ENCODE measurements at places on chromosomes 1 and 21.

- peaks cover 49% of the 10 kb centered on the region for H3K27me3 ChIP-seq
- H3K27ac ChIP-seq = no peak overlapping the region
- ATAC-seq = no peak
- no peak overlapping the region for H3K4me3 ChIP-seq
- peaks cover 14% of the 10 kb centered on the region for H3K4me1 ChIP-seq
These were observed 2.5 kb upstream of the WNT2B start for GRCh38 chr1:112506306-112506705.

DNA sequence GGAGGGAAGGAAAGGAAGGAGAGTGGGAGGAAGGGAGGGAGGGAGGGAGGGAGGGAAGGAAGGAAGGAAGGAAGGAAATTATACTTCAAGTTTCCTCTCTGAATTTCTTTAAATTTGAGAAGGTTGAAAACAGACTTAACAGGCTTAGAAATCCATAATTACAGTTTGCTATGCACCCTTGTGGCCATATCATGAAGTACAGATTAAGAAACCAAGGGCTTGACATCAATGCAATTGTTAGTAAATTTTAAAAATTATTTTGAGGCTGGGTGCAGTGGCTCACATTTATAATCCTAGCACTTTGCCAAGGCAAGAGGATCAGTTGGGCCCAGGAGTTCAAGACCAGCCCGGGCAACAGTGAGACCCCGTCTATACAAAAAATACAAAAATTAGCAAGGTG is 14.4 kb downstream of the ANP32E start:
- H3K27me3 ChIP-seq = no peaks in the 10 kb centered on the region
- ATAC-seq = no peak
- H3K4me1 ChIP-seq = peaks cover 18% of the 10 kb centered on the region
- no peak overlapping the region for H3K4me3 ChIP-seq
- H3K27ac ChIP-seq = no peak overlapping the region

DNA sequence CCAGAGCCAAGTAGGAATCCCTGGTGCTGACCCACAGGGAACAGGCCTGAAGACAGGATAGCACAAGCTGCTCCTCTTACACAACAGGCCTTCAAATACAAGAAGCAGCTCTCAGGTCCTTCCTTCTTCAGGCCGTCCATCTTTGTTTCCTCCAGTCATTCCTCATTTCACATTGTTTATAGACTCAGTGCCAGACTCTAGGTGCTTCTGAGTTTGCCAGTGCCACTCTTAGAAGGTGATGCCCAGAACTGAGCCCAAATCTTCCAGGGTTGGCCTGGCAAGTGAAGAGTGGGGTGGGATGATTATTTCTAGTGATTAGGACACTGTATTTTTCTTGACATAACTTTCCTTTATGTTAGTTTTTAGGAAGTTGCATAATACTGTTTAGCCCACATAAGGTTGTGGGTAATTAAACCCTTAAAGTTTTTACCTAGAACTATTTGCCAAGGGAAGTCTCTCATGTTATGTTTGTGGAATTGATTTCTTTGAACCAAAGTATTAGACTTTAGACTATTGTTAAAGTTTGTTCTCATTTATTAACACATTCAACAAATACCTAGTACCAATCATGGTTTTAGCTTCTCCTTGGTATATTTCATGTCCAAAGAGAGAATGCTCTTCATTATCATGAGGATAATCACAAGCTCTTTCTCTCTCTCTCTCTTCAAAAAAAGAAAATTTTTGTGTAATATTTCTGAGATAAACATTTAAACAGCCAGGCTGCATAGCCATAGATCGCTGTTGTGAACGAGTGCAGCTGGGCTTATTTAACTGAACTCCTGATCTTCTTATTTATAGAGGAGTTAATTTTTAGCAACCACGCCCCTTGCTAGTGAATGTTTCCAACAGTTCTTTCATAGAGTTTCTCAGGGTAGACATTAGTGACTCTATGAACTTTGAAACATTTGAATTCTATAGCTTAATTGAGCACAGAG is 47.7 kb downstream of the PGM1 start:
- no peaks in the 10 kb centered on the region for H3K27me3 ChIP-seq
- no peak overlapping the region for H3K27ac ChIP-seq
- ATAC-seq = no peak
- no peak overlapping the region for H3K4me3 ChIP-seq
- no peaks in the 10 kb centered on the region for H3K4me1 ChIP-seq
- peaks cover 85% of the 10 kb centered on the region for H3K36me3 ChIP-seq

- H3K36me3 ChIP-seq = no peaks in the 10 kb centered on the region
- ATAC-seq = no peak
- peaks cover 27% of the 10 kb centered on the region for H3K27me3 ChIP-seq
- no peak overlapping the region for H3K4me3 ChIP-seq
These were observed 38.2 kb downstream of the NMNAT2 start for GRCh38 chr1:183379951-183380350.

DNA sequence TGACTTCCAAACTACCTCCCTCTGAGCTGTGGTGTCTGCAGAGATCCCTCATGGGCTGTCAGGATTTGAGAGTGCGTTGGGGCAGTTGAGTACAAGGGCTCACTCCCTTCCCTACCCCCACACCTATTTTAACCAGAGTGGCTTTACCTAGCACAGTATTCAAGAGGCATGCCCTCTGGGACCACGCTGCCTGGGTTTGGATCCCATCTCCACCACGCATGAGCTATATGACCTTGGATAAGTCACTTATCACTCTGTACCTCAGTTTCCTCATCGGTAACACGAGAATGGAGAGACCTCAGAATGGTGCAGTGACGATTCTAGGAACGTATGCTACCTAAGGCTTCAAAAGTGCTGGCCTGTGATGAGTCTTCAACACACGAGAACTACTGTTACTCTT is 147.3 kb upstream of the WNT4 start:
- H3K36me3 ChIP-seq = no peaks in the 10 kb centered on the region
- ATAC-seq = no peak
- H3K4me3 ChIP-seq = no peak overlapping the region
- H3K27ac ChIP-seq = no peak overlapping the region

GRCh38 chr1:244050835-244051444 is at the start of gene ZBTB18:
Gene ZBTB18 (plus strand): TSS chr1:244051283. CDS start chr1:244051432, 149 bp downstream.
- no peaks in the 10 kb centered on the region for H3K27me3 ChIP-seq
- ATAC-seq = no peak
- no peaks in the 10 kb centered on the region for H3K36me3 ChIP-seq

GRCh38 chr1:47699492-47700235 is 261.8 kb downstream of the FOXD2 start:
- ATAC-seq = no peak
- H3K4me3 ChIP-seq = no peak overlapping the region
- no peaks in the 10 kb centered on the region for H3K27me3 ChIP-seq
- no peaks in the 10 kb centered on the region for H3K36me3 ChIP-seq
- H3K27ac ChIP-seq = no peak overlapping the region

- H3K4me3 ChIP-seq = no peak overlapping the region
- H3K36me3 ChIP-seq = no peaks in the 10 kb centered on the region
- H3K27ac ChIP-seq = no peak overlapping the region
- H3K4me1 ChIP-seq = no peaks in the 10 kb centered on the region
- ATAC-seq = no peak
These were observed 18.3 kb upstream of the NGF start for GRCh38 chr1:115356356-115356755.

- H3K27ac ChIP-seq = no peak overlapping the region
- no peaks in the 10 kb centered on the region for H3K4me1 ChIP-seq
- no peak overlapping the region for H3K4me3 ChIP-seq
These were observed 529.5 kb downstream of the KCNT2 start for GRCh38 chr1:196078691-196079090.

DNA sequence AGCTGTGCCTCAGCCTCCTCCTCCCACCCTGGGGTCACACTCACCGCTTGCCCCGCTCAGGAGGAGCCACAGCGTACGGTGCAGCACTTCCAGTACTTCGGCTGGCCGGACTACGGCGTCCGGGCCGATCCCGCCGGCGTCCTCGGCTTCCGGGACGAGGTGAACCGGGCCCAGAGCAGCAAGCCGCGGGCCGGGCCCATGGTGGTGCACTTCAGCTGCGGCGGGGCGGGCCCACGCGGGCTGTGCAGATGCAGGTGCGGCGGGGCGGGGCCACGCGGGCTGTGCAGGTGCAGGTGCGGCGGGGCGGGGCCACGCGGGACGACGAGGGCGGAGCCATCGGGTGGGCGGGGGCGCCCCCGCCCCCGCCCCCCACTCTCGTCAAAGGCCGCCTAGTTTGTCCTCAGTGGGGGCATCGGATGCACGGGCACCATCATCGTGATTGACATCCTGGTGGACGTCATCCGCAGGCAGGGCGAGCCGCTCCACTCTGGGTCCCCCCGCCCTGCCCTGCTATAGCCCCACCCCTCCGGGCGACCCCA is 5.5 kb downstream of the RNF223 start:
- H3K27ac ChIP-seq = peak overlapping the region; percentile 35
- H3K27me3 ChIP-seq = peaks cover 8% of the 10 kb centered on the region
- peak overlapping the region; percentile 85 for H3K4me3 ChIP-seq

- no peaks in the 10 kb centered on the region for H3K36me3 ChIP-seq
- peaks cover 11% of the 10 kb centered on the region for H3K27me3 ChIP-seq
- H3K4me1 ChIP-seq = no peaks in the 10 kb centered on the region
These were observed 9.1 kb downstream of the PTGFRN start for GRCh38 chr1:116918714-116919357.

DNA sequence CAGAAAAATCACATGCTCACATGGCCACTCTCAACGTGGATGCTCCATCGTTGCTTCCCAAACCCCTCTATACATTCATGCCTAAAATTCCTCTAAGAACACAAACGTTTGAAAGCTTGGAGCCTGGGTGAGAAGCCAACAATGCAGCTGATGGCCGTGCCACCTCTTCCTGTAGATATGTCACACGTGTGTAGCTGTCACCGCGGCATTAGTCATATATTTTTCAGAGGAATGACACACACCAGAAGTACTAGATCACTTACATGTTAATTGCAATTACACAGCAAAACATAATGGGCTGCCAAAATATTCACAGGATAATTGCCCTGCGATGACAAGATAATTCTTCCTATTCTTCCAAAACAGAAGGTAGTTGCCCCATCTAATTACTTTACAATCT is 112.7 kb upstream of the BACE2 start:
- H3K36me3 ChIP-seq = no peaks in the 10 kb centered on the region
- ATAC-seq = no peak
- no peak overlapping the region for H3K4me3 ChIP-seq
- no peaks in the 10 kb centered on the region for H3K4me1 ChIP-seq
- peaks cover 19% of the 10 kb centered on the region for H3K27me3 ChIP-seq

- no peak overlapping the region for H3K4me3 ChIP-seq
- peak; percentile 3 for ATAC-seq
- no peaks in the 10 kb centered on the region for H3K4me1 ChIP-seq
- no peak overlapping the region for H3K27ac ChIP-seq
- H3K36me3 ChIP-seq = no peaks in the 10 kb centered on the region
These were observed 15.8 kb upstream of the DISP3 start for GRCh38 chr1:11463177-11463576.

GRCh38 chr1:160834945-160835565 is 27.6 kb downstream of the CD244 start:
- H3K4me3 ChIP-seq = no peak overlapping the region
- H3K27me3 ChIP-seq = no peaks in the 10 kb centered on the region

- H3K27me3 ChIP-seq = peaks cover 64% of the 10 kb centered on the region
- no peaks in the 10 kb centered on the region for H3K4me1 ChIP-seq
- H3K27ac ChIP-seq = no peak overlapping the region
These were observed 27.4 kb downstream of the ARHGEF16 start for GRCh38 chr1:3481836-3482375.

GRCh38 chr1:182143825-182144645 is 82.5 kb upstream of the ZNF648 start:
- H3K36me3 ChIP-seq = no peaks in the 10 kb centered on the region
- no peak for ATAC-seq
- peaks cover 27% of the 10 kb centered on the region for H3K27me3 ChIP-seq
- H3K27ac ChIP-seq = no peak overlapping the region

DNA sequence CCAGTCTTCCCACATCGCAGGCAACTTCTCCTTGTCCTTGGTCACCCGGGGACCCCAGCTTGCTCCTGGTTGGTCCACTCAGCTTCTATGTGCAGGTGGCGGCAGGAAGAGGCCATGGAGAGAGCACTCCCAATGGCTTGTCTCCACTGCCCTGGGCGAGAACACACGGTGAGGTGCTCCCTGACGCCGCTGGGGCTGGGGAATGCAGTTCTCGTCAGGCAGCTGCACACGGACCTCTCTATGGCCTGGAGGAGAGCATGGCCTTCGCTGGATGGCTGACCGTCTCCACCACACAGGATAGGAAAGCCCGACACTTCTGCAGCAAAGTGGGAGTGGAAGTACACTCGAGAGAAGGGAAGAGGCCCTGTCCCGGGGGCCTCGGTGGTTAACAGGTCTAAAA is 11.8 kb downstream of the C1orf174 start:
- H3K27me3 ChIP-seq = no peaks in the 10 kb centered on the region
- no peak for ATAC-seq
- no peak overlapping the region for H3K27ac ChIP-seq
- peaks cover 50% of the 10 kb centered on the region for H3K36me3 ChIP-seq
- no peak overlapping the region for H3K4me3 ChIP-seq
- peaks cover 9% of the 10 kb centered on the region for H3K4me1 ChIP-seq

DNA sequence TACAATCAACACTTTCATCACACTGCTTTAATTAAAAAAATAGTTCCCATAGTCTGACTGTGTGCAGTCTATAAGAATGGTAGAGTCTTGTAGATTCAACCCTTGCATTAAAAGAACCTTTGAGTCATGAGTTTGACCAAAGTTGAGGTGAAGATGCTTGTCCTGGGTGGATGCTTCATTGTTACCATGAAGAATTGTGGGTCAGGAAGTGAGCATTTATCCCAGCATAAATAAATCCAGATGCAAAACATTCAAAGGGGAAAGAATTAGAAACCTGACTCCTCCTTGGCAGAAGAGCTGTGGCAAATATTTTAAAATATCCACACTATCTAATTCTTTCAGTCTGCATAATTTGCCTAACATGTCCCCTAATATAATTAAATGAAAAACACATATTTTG is 72.9 kb upstream of the SPAG17 start:
- H3K36me3 ChIP-seq = no peaks in the 10 kb centered on the region
- no peaks in the 10 kb centered on the region for H3K27me3 ChIP-seq
- ATAC-seq = no peak
- no peak overlapping the region for H3K27ac ChIP-seq

GRCh38 chr1:224541072-224541790 is 74.9 kb upstream of the CNIH3 start:
- no peaks in the 10 kb centered on the region for H3K36me3 ChIP-seq
- ATAC-seq = no peak
- no peak overlapping the region for H3K4me3 ChIP-seq
- H3K27me3 ChIP-seq = peaks cover 23% of the 10 kb centered on the region
- no peaks in the 10 kb centered on the region for H3K4me1 ChIP-seq

DNA sequence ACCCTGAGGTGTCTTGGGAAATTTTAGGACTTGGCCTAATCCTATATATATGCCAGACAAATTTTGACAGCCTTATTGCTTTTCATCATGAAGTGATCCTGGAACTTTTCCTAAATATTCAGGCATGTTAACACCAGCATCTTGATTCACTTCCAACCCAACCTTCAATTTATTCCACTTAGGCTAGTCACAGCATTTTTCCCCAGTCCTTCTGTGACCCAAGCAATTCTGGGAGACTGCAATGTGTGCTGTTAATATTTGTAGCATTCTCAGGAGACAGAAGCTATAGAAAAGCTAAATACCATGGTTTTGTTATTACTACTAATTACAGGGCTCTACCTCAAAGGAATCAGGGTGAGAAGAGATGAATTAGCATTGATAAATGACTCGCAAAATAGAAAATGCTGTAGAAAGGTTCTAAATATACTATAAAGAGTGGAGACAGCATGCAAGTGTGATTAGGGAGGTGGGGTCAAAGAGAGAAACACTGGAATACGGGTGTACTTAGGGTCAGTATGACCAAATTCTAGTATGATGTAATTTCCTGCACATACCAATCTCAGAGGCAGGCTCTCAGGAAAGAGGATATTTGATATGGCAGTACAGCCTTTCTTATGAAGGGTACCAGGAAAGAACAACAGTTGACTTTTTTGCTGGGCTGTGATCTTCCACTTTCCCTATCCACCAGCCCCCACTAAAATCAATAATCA is 29.1 kb downstream of the PRRX1 start:
- H3K4me3 ChIP-seq = no peak overlapping the region
- peaks cover 32% of the 10 kb centered on the region for H3K27me3 ChIP-seq
- no peak overlapping the region for H3K27ac ChIP-seq
- no peak for ATAC-seq
- peaks cover 6% of the 10 kb centered on the region for H3K4me1 ChIP-seq
